ENCODE measurements at places on chromosomes 4 and X. TPM values are rescaled to one million over a fixed set of nuclear protein-coding genes. Genes with fewer than 3 reads are reported as not detected.

Gene NR3C2
- 17.8 TPM for total RNA-seq

Gene BEND2
- total RNA-seq, result under 0.01 TPM

Gene HS3ST1
- total RNA-seq, result 10.0 TPM

Gene NEUROG2
- total RNA-seq, result 13.1 TPM

Gene PTPN13
- total RNA-seq, result 102 TPM

Gene AFM
- not detected for total RNA-seq

Measured in parietal lobe (tissue), 2 donors.